ENCODE measurements at places on chromosomes 2 and 18. TPM values are rescaled to one million over a fixed set of nuclear protein-coding genes. Genes with fewer than 3 reads are reported as not detected.

MDH1B gene
- polyA plus RNA-seq, result 3.3 TPM

EPB41L3 gene
- 83.1 TPM for polyA plus RNA-seq

SCN3A gene
- polyA plus RNA-seq, result 10.8 TPM

MC5R gene
- not detected for polyA plus RNA-seq

DNA sequence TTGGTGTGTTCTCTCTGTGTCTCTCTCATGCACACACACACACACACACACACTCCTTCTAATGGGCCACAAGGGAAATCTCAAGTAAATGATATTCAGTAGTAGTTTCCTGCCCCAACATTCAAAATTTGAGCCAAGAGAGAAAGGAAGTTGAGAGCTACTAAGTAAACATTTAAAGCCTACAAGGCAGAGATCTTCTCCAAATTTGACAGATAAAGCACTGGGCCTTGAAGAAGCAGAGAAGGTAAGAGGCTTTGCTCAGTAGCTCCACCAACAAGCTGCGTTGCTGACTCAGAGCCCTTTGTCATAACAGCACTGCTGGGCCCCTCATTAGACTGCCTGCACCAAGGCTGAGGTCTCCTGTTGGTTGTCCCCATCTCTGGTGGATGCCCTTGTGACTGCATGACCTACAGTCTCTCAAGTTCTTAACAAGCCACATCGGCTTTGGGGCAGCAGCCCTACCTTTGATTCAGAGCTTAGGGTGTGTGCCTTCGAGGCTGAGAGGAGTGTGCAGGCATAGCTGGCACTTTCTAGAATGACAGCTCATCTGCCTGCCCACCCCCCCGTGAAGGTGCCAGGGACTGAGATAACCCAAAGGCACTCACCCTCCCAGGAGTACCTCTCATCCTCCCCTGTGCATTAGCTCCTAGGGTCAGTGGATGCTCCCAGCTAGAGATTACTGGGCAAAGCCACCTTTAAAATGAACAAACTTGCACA, 32.3 kb upstream of the NEB start:
- DNase-seq, result no peak

DNA sequence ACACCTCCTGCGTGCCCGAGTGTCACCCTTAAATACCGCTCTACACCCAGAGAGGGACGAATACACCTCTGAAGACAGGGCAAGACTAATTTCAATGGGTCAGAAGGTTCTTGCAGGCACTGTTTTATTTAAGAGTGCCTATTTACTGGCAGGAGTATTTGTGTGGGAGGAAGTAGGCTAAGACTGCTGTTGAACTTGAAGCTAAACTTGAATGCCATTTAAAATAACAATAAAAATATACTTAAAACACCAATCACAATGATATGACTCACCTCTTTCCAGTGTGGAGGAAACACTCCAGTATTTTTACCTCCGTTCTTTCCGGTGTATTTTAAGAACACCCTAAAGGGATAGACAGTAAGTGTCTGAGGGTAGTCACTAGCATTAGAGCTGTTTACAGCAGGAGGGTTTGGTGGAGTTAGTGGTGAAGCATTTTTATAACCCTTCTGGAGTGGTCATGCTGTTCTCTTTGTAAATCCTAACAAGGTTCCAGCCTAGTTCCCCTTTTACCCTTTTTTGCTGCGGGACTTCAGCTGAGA, 9.6 kb upstream of the HOXD1 start:
- DNase-seq, result no peak

GRCh38 chr2:10157293-10157692, 34.8 kb downstream of the RRM2 start:
- peak; percentile 45 for DNase-seq

DNA sequence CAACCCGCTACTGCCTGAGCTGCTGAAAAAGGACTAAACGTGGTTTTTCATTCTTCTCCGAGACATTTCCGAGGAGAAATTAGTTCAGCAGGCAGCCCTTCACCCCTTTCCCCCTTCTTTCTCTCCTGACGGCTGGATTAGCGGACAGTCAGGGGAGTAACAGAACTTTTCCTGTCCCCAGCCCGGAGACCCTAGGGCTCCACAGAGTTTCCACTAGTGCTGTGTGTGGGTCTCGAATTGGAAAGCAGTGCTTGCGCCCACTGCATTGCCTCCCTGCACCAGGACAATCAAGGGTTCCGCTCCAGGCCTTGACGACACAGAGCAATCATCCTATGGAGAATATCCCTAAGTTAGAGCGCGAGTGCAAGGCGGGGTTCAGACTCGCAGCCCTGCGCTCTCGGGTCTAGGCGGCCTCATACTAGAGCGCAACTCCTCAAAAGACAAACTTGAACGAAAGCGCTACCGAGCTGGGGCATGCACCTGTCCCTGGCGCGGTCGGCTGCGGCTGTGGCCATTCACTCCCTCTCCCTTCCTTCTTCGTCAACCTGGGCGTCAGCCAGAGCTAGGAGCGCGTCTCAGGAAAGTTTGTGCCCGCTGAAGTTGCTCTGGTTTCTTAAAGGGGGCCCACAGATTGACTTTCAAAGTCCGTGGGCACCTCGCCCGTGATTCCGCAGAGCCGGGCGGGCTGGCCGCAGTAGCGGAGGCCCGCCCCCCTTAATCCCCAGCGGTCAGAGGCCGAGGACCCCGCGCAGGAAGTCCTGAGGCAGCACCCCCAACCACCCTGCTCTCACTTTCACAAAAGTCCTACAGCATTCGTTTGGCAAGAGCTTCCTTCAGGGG, 801 bp downstream of the OSR1 start:
- DNase-seq, result peak; percentile 58

- DNase-seq, result no peak
These were observed 99.9 kb downstream of the VSNL1 start for GRCh38 chr2:17640406-17640805.

GRCh38 chr2:95674186-95674585, 82.4 kb downstream of the TRIM43 start:
- DNase-seq, result no peak

DNA sequence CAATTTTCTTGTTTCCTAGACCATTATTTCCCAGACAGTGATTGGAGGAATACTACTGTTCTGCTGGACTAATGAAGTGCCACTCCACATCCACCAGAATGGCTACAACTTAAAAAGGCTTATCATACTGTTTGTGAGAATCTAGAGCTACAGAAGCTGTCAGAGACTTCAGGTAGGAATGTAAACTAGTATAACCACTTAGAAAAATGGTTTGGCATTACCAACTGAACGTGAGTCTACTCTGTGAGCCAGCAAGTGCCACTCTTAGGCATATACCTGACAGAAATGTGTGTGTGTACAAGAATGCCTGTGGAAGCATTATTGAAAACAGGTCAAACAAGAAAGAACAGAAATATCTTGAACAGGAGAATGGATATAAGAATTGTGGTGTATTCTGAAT, 4.2 kb upstream of the SCN3A start:
- DNase-seq, result no peak

DNA sequence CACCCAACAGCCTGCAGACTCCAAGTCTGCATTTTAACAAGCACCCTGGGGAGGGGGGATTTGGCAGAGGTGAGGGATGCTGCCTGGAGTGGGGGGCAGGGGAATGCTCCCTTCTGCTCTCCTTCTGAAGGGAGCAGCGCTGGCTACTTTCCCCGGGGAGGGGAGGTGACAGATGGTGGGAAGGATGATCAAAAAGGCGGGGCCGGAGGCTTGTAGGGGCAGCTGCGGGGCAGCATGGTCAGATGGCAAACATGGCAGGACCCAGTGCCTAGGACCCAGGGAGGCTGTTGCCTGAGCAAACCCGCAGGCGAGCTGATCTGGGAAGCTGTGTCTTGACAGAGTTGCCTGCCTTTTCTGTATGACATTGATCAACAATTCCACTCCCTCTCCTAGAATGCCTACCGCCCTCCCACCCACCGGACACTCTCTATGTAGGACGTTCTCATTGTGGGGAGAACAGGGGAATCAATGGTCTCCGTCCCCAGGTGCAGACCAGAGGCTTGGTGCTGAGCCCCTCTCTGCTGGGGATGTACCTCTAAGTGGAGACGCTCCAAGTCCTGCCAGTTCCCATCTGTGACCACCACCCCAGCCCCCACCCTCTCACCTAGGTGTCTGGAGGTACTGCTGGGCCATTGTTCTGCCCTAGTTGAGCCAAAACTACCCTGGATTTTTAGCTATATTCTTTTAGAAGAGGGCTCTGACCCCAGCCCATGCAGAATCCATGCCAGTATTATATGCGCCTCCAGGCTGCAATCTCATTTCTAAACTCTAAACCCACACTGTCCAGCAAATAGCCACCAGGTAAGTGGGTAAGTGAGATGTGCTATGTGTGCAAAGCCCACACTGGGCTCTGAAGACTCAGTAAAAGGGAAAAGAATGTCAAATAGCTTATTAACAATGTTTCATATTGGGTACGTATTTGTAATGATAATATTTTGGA, 89.7 kb upstream of the SEC11C start:
- peak; percentile 72 for DNase-seq

- peak; percentile 61 for DNase-seq
These were observed 805.6 kb upstream of the FANCL start for GRCh38 chr2:59046401-59047372.

DNA sequence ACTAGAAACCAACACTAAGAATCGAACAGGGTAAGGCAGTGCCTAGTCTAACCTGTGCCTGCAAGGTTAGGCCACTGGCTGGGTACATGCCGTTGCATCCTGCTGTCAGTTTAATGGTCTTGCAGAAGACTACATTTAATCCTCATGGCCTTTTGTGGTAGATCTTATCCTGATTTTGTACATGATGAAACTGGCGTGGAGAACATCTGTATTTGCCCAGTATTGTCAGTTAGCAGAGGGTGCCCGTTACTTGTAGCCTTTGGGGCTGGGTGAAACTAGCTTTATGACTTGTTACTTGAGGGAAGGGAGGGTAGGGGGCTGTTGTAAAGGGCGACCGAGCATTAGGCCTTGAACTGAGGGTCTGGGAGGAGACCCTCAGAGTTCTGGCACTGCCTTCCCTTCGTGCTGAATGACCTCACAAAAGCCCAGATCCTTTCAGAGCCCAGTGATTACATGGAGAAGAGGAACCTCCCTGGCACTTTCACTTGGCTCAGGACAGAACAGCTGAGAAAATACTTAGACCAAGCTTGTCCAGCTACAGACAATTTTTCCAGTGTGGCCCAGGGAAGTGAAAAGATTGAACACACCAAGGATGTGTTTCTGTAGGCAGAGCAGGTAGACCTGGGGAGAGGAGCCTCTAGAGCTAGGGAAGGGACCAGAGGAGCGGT, 19.5 kb downstream of the SLC20A1 start:
- no peak for DNase-seq

DNA sequence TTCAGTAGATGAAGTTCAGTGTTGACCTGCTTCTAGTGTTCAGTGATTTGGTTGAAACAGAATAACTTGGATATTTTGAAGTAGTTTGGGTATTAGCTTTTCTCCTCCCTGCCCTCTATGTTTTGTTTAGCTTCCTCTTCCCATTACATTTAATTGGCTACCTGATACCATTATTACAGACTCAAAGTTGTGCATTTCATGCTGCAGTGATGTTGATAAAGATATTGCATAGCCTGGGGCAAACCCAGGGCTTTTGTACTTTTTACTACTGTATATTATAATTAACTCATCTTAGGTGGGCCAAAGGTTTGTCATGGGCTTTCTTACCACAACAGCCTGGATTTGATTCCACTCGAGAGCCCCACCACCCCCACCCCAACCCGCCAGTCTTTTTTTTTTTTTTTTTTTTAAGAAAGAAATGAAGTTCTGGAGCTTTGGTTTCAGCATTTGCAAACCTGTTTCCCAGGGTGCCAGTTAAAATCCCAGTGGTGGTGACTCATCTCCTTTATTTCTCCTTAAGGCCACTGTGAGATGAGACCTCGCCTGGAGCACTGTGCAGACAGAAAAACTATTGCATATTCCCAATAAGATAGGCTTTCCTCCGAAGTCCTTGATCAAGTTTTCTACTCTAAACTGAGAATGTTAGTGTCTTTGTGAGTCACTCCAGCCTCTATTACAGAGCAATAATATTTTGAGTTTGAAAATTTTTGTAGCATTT, 393.7 kb upstream of the FANCL start:
- DNase-seq, result no peak

GRCh38 chr2:168215813-168216212, 31.6 kb downstream of the STK39 start:
- no peak for DNase-seq

DNA sequence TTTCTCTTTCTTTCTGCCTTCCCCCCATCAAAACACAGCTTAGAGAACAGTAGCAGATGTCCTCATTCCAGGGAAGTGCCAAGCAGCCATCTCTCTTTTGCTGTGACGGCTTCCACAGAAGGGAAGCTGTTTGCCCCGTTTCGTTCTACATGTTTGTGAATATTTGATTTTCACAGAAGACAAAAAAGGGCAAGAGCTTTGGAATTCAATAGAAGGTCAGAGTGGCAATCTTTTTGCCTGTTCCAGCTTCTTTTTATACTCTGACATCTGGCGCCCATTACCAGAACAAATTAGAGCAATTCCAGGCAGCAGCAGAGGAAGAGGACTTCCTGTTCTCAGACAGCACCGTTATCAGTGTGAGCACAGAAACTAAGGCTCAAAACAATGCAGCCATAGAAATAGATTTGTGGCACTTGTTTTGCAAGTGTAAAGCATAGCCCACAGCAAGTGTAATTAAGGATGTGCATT, 79.0 kb upstream of the CDH19 start:
- peak; percentile 94 for DNase-seq

- no peak for DNase-seq
These were observed 20.3 kb upstream of the ASNSD1 start for GRCh38 chr2:189641002-189641401.

DNA sequence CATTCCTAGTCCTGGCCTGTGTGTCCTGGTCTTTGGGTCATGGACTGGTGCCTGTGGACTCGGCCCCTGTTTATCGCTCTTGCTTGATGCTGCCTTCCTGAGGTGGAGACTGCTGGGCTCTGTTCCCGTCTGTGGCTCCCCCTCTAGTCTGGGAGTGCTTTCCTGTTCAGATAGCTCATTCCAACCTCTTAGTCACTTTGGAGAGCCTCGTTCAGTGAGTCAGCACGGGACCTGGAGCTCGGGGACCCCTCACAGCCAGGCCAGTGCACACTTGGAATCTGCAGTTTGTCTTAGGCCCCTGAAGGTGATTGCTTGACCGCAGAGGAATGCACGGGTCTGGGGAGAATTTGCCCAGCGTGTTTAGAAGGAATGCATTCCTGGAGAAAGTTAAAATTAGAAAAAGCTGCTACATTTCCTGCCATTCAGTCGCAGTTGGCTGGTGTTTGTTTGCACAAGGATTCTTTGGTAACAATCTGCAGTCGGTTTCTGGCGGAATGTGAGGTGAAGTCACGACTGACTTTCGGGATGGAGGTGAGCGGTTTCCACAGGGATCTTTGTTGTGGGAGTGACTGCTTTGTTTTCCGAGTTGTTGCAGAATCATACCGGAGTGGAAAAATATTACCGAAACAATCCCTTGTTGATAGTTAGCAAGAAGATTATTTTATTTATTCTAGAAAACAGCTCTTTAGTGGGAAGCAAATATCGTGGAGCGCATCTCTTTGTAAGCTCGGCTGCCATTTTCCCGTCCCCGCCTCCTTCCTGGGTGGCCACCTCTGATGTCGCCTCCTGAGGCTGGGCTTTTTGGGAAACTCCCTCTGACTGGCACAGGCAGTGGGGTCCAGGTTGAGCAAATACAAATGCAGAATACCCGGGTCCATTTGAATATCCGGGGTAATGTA, 29.6 kb downstream of the SH3BP4 start:
- DNase-seq, result no peak

- DNase-seq, result no peak
These were observed 185.0 kb upstream of the HS6ST1 start for GRCh38 chr2:128503399-128504245.

All from brain (organoid and tissue), 16 donors.